ENCODE measurements at places on chromosomes 13 and 19. TPM values are rescaled to one million over a fixed set of nuclear protein-coding genes. Genes with fewer than 3 reads are reported as not detected.

Gene RNF225
- polyA plus RNA-seq = not detected

Gene APOC4
- not detected for polyA plus RNA-seq

Gene PGLYRP2
- polyA plus RNA-seq = 0.37 TPM

Gene TSPAN16
- not detected for polyA plus RNA-seq

Gene CGB3
- polyA plus RNA-seq = not detected

Gene SIGLEC9
- polyA plus RNA-seq = 1.5 TPM

Gene PCSK4
- 0.35 TPM for polyA plus RNA-seq

Gene SOX1
- not detected for polyA plus RNA-seq

Gene FPR3
- polyA plus RNA-seq = not detected

Gene TIMM13
- polyA plus RNA-seq = 83.0 TPM

DNA sequence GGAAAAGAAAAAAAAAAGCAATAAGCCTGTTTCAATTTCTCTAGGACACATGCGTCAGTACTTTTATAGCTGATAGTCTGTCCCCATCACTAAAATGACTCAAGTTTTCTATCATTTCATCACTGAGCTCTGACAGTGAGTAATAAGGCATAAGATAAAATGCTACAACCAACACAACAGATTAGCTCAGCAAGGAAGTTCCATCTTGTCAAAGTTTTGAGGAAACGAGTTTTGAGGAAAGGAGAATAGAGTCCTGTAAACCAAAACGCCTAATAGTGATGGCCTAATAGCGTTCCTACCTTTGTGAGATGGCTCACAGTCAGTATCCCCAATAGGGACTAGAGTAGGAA is 145.1 kb downstream of the LACC1 start:
- no peaks in the 10 kb centered on the region for H3K4me1 ChIP-seq
- DNase-seq = no peak
- no peaks in the 10 kb centered on the region for H3K36me3 ChIP-seq
- no peaks in the 10 kb centered on the region for H3K27me3 ChIP-seq

DNA sequence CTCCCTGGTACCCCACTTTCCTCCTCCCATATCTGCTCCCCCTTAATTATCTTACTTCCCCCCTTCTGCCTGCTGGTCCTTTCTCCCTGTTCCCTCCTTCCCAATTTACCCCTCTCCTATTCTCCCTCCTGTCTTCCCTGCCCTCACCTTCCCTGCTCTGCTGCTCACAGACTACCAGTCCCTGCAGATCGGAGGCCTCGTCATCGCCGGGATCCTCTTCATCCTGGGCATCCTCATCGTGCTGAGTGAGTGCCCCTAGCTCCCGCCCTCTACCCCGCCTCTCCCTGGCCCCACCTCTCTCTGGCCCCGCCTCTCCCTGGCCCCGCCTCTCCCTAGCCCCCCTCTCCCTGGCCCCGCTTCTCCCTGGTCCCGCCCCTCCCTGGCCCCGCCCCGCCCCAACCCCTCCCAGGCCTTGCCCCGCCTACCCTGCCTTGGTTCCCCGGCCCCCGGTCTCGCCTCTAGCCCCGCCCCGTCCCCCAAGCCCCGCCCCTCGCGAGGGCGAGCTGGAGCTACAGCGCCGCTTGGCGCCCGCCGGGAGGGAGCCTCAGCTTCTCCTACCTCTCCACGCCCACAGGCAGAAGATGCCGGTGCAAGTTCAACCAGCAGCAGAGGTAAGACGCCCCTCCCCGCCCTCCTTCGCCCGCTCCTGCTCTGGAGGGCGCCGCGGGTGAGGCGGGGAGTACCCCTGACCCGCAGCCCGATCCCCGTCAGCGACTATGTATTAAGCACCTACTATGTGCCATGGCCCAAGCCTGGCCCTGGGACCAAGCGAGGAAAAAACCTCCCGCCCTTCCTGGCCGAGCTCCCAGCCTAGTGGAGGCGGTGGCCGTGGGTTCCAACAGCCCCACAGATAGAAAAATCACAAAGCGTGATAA is 1.9 kb upstream of the FXYD7 start:
- DNase-seq = peak; percentile 96
- H3K4me1 ChIP-seq = peaks cover 23% of the 10 kb centered on the region
- H3K27ac ChIP-seq = peak overlapping the region; percentile 33
- no peaks in the 10 kb centered on the region for H3K36me3 ChIP-seq

GRCh38 chr19:50693064-50693975 is 26.3 kb downstream of the SHANK1 start:
- no peak overlapping the region for H3K4me3 ChIP-seq
- DNase-seq = no peak
- H3K27me3 ChIP-seq = peaks cover 64% of the 10 kb centered on the region

DNA sequence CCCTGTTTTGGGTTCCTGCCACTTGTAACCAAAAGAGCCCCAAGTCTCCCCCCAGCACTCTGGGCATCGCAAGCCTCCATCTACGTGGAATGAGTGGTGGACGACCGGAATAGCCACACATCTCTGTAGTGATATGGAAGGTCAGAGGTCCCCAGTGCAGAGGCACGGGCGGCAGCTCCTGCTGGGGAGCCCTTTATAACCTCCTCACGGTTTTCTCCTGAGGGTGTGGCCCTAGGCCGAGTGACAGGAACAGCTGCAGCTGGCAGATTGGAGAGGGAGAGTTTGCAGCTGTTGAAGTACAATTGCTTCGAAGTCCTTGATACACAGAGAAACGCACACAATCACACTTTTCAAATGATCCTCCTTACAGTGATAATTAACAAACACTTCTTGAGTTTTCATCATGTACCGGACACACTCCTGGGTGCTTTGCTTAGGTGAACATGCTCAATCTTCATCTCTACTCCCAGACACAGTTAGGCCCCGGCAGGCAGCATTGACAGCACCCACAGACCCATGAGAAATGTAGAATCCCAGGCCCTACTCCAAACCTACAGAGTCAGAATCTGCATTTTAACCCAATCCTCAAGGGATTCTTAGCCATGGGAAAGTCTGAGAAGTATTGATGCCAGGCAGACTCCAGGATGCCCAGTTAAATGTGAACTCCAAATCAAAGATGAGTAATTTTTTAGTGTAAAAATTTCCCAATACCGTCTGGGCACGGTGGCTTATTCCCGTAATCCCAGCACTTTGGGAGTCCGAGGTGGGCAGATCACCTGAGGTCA is 4.9 kb upstream of the ZNF787 start:
- no peak overlapping the region for H3K27ac ChIP-seq
- no peak for DNase-seq
- no peak overlapping the region for H3K4me3 ChIP-seq
- no peaks in the 10 kb centered on the region for H3K36me3 ChIP-seq

GRCh38 chr19:19594381-19594780 is 24.1 kb downstream of the PBX4 start:
- H3K27ac ChIP-seq = peak overlapping the region; percentile 48
- H3K27me3 ChIP-seq = no peaks in the 10 kb centered on the region
- H3K4me1 ChIP-seq = peaks cover 54% of the 10 kb centered on the region
- H3K36me3 ChIP-seq = peaks cover 10% of the 10 kb centered on the region
- H3K4me3 ChIP-seq = no peak overlapping the region

DNA sequence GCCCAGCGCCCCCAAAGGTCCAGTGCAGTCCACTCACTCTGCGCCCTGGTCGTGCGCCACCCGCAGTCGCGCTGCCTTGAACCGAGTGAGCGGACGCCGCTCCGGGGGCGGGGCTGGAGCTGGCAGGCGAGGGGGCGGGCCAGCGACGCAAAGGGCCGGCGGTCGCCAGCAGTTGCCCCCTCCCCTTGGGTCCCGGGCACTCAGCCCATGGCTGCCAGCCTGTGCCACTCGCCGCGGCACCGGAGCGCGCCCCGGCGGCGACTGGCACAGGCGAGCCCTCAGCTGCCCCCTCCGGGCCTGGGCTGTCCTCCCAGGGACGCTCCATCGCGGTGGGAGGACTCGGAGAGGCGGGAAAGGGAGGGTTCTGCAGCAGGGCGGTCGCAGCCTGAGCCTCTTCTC is at the start of gene S1PR5:
TSS of gene S1PR5 (minus strand) at position 87 of the 399 bp plus-strand sequence. CDS start 2,436 bp downstream, outside the sequence.
- peak within 1 kb of the TSS; percentile 60 for H3K27ac ChIP-seq
- H3K36me3 ChIP-seq = no peaks in the 10 kb centered on the region
- no peak for DNase-seq
- H3K4me1 ChIP-seq = peaks cover 39% of the 10 kb centered on the region
- peaks cover 47% of the 10 kb centered on the region for H3K27me3 ChIP-seq

DNA sequence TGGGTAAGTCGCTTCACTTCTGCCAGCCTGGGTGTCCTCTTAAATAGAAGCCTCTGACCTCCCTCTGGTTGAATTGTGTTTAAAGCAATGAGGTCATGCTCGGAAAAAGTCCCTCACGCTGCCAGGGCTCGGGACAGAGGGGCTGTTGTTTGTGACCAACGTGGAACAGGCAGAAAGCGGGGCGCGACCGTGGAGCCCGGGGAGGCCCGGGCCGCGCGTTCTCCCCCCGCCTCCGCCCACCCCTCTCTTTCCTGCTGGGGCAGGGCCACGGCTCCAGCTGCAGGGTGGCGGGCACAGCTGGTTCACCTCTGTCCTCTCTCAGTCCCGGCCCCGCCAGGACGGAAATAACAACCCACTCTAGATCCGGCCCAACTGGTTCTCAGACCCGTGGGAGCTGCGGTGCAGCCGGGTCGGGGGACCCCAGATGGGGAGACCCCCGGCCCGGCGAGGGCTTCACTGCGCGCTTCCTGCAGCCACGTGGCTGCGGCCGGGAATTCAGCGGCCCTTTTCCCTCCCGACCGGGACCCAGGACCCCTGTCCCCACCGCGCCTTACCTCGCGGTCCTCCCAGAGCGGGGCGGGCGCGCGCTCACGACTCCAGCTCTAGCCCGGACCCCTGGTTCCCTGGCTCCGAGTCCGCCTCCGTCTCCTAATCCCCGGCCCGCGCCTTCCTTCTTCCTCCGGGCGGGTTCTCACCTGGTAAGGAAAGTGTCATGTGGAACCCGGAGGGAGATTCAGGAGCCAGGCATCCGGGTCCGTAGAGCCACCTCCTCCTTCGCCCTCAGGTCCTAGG is 1.9 kb downstream of the CDC42EP5 start:
- no peak overlapping the region for H3K27ac ChIP-seq
- no peak for DNase-seq
- peaks cover 37% of the 10 kb centered on the region for H3K27me3 ChIP-seq
- no peak overlapping the region for H3K4me3 ChIP-seq
- no peaks in the 10 kb centered on the region for H3K36me3 ChIP-seq
- H3K4me1 ChIP-seq = peaks cover 16% of the 10 kb centered on the region

DNA sequence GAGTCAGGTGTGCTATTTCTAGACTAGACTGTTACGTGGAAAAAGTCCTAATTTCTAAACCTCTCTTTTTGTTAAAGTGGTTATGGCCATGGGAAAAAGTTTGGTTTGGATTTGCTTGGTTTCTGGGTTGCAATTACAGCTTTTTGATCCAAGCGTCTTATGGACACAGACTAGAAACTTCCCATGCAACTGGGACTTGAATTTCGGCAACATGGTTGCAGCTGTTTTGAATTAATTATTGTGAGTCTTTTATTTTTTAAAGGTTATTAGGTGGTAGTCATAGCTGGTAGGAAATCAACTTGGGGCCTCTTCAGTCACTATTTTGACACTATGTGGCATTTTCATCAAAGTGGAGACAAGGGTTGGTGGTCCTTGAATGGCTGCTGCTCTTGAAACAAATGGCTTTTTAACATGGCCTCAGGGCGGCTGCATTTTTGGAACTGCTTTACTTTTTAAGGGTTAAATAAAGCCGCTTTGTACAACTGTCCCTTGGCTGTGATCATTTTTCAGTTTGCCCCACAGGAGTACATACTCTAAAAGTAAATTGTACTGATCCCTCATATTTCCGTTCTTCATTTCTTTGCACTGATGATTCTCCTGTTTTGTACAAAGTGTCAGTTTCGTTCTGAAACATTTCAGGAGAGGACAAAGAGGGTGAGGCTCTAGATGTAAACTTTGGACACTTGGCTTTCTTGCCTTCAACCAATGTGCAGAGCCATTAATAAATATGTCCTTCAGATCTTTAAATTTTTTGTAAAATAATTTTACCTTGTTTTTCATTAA is 15.9 kb downstream of the HNRNPM start:
- H3K36me3 ChIP-seq = peaks cover 94% of the 10 kb centered on the region
- H3K4me3 ChIP-seq = no peak overlapping the region
- H3K27me3 ChIP-seq = no peaks in the 10 kb centered on the region
- DNase-seq = no peak

- H3K27ac ChIP-seq = no peak overlapping the region
- peaks cover 65% of the 10 kb centered on the region for H3K27me3 ChIP-seq
- no peak for DNase-seq
Observed at GRCh38 chr13:112063807-112064206, 3.1 kb upstream of the SOX1 start.

- no peaks in the 10 kb centered on the region for H3K27me3 ChIP-seq
- H3K4me1 ChIP-seq = peaks cover 2% of the 10 kb centered on the region
- DNase-seq = peak; percentile 74
Observed at GRCh38 chr19:40305403-40305802, 20.3 kb upstream of the AKT2 start.

- no peak overlapping the region for H3K27ac ChIP-seq
- no peaks in the 10 kb centered on the region for H3K27me3 ChIP-seq
- H3K4me3 ChIP-seq = no peak overlapping the region
- peaks cover 16% of the 10 kb centered on the region for H3K36me3 ChIP-seq
- no peak for DNase-seq
Observed at GRCh38 chr13:100439247-100439970, 149.2 kb downstream of the GGACT start.

- H3K27ac ChIP-seq = no peak overlapping the region
- DNase-seq = no peak
- H3K4me3 ChIP-seq = no peak overlapping the region
- H3K36me3 ChIP-seq = no peaks in the 10 kb centered on the region
Observed at GRCh38 chr19:30047432-30047831, 105.4 kb downstream of the URI1 start.

GRCh38 chr19:7287722-7288121 is 6.5 kb downstream of the INSR start:
- peaks cover 4% of the 10 kb centered on the region for H3K27me3 ChIP-seq
- no peak for DNase-seq
- H3K36me3 ChIP-seq = no peaks in the 10 kb centered on the region
- H3K4me3 ChIP-seq = no peak overlapping the region
- H3K4me1 ChIP-seq = peaks cover 3% of the 10 kb centered on the region

DNA sequence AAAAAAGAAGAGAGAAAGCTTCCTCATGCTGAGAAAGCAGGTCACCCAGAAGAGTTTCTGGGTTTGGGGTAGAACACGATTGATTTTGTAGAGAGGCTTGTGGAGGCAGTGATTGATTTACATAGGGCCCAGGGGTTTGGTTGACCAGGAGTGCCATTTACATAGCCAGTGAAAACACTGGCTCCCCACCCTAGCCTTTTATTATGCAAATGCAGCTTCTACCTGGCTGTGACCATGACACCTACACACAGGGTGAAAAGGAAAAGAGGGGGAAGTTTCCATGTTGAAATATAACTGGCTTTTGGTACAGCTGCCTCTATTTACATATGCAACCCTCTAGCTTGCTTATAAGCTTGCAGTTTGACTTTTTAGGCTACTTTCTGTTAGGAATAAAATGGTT is 62.0 kb downstream of the ZNF100 start:
- H3K36me3 ChIP-seq = no peaks in the 10 kb centered on the region
- no peaks in the 10 kb centered on the region for H3K27me3 ChIP-seq
- no peak for DNase-seq
- H3K27ac ChIP-seq = no peak overlapping the region
- no peaks in the 10 kb centered on the region for H3K4me1 ChIP-seq

Data from naive thymus-derived CD8-positive, alpha-beta T cell (primary cell).